Amniotic epithelial cell (primary cell): ENCODE measurements at places on chromosomes 3 and 15.

DNA sequence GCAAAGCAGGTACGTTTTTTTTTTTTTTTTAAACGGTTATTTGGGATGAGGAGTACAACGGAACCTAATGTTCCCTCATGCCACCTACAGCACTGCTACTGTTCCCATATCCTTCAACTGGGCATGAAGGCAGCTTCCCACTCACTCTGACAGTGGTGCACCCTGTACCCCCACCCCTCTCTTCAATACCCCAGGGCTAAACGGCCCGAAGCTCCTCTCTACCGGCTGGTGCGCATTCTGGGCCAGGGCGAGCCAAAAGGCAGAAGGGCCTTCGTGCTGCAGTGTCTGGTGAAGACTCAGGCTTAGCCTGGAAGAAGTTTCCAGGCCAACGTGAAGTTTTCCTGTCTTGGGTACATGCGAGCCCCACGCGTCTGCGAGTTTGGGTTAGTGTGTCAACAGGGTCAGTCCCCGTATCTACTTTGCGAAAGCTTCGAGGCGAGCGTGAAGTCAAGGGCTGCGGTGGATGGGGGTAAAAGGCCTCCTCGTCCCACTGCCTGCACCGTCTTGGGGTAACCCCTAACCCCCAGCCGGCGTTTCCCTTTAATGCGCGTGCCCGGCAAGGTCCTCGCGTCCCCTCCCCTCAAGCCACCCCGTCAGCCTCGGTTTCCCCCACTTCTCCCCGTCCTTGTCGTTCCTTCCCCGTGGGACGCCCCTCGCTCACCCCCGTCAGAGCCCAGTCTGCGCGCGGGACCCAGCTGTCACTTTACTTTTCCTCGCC, 765 bp upstream of the UBE2E2 start:
- peak; percentile 28 for DNase-seq

- DNase-seq = no peak
These were observed 3.9 kb downstream of the CLDND1 start for GRCh38 chr3:98518816-98519215.

DNA sequence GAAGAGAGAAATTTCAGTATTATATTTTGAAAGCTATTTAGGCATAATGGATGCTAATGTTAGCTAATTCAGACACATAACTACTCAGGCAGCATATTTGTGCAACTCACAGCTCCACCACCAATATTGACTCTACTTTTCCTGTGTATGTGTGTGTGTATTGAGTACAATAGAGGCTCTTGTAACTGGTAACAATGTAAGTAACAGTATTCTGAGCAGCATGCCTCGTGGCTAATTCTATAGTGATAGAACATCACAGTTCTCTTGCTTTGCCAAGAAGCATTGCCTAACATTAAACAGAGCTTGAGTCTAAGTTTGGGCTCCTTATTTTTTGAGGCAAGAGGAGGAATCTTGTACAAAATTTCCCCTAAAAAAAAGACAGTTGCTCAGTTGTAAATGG, 98.6 kb upstream of the ARHGEF26 start:
- DNase-seq = no peak

DNA sequence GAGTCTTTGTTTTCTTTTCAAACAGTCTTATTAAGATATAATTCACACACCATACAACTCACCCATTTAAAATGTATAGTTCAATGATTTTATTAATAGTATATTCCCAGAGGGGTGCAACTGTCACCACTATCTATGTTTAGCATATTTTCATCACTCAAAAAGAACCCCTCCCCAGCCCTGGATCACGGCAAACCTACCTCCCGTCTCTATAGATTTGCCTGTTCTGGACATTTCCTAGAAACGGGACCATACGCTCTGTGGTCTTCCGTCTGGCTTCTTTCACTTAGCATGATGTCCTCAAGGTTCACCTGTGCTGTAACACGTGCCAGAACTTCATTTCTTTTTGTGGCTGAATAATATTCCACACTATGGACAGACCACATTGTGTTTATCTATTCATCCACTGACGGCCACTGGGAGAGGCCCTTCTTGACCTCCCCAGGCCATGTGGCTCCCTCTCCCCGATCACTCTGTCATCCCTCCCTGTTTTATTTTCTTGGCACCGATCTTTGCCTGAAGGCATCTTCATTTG, 56.4 kb downstream of the IQSEC1 start:
- DNase-seq = no peak

DNA sequence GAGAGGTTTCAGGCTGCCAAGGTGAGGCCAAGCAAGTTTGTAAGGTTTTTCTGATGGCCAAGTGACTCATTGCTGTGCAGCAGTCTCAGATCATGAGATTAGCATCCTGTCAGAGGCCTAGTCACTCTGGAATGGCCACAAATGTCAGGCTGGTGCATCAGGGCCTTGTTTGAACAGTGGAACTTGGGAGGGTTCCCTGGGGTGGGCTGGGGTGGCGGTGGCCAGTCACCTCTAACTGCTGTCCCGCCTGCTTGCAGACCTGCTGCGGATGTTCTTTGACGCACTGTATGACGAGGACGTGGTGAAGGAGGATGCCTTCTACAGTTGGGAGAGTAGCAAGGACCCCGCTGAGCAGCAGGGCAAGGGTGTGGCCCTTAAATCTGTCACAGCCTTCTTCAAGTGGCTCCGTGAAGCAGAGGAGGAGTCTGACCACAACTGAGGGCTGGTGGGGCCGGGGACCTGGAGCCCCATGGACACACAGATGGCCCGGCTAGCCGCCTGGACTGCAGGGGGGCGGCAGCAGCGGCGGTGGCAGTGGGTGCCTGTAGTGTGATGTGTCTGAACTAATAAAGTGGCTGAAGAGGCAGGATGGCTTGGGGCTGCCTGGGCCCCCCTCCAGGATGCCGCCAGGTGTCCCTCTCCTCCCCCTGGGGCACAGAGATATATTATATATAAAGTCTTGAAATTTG, 2.8 kb upstream of the FAM131A start:
- DNase-seq = peak; percentile 34

DNA sequence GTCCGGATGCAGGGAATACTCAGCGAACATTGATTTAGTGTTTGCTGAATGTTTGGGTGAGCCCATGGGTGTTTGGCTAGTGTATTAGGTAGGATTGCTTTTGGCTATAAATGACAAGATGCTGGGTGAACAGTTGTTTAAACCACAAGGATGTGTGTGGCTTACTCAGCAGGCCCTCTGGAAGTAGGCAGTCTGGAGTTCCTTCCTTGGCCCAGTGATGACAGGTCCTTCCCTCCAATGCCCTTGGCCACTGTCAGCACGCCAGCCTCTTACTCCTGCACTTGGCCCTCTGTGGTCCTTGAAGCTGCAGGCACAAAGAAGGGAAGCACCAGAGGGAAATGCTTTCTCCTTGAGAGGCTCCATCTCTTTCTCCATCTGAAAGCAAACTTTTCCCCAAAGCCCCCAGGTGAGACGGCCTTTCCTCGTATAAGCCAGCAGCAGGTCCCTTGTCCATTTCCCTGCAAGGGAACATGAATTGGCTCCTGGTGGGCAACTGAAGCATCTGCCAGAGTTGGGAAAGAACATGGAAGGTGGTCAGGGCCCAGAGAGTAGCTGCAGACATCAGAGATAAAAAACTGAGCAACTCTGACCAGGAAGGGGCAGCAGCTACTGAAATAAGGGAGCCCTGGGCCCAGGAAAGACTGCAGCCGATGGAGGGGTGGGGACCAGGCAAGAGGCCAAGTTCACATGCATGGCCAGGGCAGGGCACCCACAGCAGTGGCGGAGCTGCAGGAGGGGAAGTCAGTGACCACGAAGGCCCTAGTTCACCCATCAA, 105.0 kb downstream of the TPRA1 start:
- DNase-seq = no peak

GRCh38 chr3:153404157-153404556, 242.1 kb downstream of the RAP2B start:
- DNase-seq = no peak

DNA sequence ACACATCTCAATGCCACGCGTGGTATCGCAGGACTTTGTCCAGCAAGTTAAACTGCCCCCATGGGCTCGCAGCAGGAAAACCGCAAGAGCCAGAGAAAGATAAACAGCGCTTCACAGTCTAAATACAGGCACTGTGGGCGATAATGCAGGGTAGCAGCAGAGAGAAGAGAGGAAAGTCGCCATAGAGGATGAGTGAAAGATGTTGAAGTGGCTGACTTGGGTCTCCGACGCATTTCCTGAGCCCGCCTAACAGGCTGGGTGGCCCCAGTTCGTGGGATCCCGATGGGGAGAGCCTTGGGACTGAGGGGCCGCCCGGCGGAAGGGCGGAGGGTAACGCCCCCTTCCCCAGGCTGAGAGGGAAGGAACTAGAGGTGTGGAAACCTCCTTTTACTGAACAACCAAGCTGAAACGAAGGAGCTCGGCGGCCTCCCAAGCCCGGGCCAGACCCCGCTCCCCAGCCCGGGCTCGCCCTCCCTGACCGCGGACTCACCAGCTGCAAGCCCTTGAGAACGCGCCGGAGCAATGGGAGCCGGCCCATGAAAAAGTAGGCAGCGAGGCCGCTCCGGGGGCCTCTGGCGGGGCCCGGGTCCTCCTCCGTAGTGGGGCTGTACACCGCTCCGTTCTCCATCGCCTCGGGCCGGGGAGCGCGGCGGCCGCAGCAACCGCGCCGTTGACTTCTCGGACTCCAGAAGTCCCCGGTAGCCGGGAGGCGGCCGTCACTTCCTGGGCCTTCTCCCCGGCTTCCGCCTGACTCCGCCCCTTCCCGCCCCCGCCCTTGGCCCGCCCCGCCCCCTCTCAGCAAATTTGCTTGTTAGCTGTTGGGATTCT, at the start of gene CMTM6:
Gene CMTM6 (minus strand): TSS at position 735 of the 828 bp plus-strand sequence. CDS start 107 bp downstream, at position 628.
- DNase-seq = peak; percentile 78

DNA sequence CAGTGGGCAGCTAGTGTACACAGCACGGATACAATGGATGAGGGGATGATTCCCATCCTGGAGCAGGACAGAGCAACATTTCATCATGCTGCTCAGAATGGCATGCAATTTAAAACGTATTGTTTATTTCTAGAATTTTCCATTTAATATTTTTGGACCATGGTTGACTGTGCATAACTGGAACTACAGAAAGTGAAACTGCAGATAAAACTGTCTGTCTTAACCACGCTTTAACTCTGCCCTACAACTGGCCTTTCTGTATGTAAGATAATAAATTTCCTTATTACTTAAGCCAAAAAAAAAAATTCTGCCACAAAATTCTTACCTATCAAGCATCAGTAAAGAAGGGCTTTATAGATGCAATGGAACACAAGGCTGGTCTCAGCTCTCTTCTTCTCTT, 33.4 kb downstream of the AP3S2 start:
- no peak for DNase-seq
